Activated gamma-delta T cell (primary cell): ENCODE measurements at places on chromosomes 4 and X.

GRCh38 chrX:23727206-23727605, 15.9 kb downstream of the ACOT9 start:
- no peak for DNase-seq

DNA sequence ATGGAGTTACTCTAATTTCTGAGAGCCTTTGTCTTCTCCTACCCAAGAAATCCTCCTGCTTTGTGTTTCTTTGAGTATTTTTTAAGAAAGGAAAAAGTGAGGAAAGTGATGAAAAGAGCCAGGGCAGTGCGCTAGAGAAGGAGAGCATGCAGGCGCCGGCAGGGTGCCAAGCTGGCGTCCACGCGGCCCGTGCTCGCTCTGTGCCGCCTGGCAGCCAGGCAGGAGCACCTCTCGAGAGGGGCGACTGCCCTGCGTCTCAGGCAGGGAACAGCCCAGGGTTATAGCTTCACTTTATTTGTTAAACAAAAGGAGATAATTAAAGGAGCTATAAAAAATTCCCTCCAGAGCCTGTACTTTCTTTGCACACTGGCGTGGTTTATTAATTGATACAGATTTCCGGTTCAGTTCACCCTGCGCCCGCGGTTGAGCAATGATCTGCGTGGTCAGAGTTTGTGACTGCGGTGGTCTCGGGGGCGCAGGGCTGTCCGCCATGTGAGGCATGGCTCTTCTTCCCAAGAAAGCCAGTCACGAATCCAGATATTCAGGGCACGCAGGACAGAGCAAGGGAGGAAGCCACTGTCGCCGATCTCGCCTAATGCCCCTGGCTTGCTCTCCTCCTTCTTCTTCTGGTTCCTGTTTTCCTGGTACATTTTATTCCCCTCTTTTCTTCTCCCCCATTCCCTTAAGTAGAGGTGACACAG, 110.8 kb upstream of the PAQR3 start:
- no peak for DNase-seq

GRCh38 chr4:22462688-22463087, 53.2 kb downstream of the ADGRA3 start:
- no peak for DNase-seq

- DNase-seq, result no peak
Measured at GRCh38 chrX:79096145-79096556, 48.3 kb upstream of the GPR174 start.

DNA sequence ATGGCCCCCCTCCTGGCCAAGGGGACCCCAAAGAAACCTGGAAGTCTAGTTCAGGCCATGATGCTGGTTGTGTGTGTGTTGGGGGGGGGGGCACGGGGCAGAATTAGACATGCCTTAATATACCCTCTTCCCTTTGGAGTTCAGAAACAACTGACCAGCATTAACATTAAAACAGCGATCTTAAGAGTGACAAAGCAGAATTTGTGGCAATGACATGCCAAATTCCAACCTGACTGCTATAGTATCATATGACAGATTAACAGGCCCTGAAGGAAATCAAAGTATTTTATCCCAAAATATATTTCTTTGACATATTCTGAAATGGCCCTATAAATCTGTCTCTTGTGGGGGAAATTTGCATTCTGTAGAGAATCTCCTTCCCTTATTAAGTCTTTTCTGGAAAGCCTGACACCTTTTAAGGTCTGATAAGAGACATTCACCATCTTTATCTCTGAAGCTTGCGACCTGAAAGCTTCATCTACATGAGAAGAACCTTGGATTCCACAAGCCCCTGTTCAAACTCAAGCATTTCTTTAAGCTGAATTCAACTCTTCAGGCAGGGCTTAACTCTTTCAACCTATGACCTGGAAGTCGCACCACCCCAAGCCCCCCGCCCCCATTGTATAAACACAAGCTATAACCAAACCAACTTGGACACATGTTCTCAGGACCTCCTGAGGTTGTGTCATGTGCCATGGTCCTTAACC, 40.2 kb downstream of the ABCB7 start:
- DNase-seq, result no peak

DNA sequence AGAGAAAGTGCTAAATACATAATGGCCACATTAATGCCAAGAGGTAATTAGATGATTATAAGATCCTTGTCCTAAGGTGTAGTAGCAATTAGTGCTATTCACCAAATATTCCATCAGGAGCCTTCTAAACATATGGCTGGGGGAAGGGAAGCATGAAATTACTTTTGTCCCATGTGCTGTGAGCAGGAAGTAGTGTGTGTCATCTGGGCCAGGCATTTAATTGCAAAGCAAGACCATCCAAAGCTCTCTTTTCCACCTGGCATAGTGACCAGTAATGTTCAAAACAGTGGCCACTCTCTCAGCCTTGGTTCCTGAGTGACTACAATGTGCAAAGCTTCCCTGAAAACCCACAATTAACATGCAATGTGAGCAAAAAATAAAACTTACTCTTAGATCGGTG, 144.2 kb upstream of the FAM241A start:
- DNase-seq, result no peak

DNA sequence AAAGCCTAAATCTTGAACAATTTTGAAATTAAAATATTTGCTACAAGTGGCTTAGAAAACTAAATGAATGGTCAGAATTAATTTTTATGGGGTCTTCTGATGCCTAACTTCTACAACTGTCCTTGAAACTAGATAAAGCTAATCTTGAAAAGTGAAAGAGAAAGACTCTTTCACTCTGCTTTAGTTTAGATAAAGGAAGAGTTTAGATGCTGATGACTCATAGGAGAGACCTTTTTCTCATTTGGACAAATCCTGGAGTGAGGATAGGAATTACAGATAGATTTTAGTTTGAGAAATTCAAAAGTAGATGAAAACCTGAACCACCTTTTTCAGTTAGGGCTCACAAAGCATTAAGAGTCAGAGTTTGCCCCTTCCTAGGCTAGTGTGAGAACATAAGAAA, 342.3 kb upstream of the GRID2 start:
- no peak for DNase-seq

GRCh38 chrX:14963447-14964236, 90.4 kb downstream of the MOSPD2 start:
- DNase-seq, result no peak

DNA sequence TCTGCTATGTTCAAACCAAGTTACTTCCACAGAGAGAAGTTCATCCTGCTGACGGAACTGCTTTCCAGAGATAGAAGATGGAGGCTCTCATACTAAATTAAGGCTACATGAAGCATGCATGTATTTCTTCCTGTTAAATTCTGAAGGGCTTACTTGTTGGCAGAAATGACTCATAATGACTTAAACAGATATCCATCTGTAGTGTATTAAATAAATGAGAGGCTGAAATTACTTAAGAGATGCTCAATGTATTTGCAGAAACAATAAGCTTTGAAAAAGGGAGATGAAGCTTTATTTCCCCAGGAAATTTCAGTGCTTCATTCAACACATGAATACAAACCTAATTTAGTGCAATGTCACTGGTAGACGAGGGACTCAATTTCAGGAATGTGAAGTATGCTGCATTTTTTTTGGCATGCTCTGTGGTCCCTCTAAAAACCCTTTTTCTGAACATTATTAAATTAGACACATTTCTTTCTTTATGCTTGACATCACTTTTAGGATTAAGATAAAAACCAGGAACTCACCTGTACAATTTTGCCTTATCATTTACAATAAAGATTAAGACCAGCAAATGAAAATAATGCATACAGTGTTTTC, 759.1 kb upstream of the POU3F4 start:
- DNase-seq, result no peak

- DNase-seq, result no peak
Measured at GRCh38 chr4:38815885-38816782, 11.5 kb upstream of the TLR1 start.

- no peak for DNase-seq
Measured at GRCh38 chr4:173502282-173502681, 27.7 kb downstream of the HAND2 start.

GRCh38 chr4:74206088-74206825, 48.3 kb downstream of the MTHFD2L start:
- no peak for DNase-seq

DNA sequence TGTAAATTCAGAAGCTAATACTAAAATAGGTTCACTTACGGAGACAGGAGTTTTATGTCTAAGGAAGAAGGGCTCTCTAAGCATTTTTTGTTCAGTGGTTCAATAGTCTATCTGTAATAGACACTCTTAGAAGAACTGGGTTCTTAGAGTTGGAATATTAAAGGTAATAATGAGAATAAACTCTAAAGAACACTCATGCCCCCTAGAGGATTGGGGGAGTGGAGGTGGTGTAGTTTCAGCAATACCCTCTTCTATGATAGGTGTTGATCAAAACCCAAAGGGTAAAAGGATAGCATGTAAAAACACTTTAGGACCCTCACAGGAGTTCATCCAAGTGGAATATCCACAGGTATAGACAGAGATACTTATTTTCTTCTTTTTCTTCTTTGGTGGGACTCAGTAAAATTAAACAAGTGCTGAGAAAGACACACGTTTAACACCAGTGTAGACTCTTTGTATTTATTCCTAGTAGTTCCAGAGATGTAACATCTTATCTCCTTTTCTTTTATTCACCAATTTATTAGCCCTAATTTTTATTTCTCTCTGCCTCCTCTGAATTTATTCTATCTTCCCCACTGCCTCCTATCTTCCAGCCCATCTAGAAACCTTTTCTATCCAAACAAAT, 25.7 kb upstream of the MND1 start:
- DNase-seq, result no peak

- DNase-seq, result no peak
Measured at GRCh38 chr4:156217236-156217635, 263.6 kb upstream of the CTSO start.

GRCh38 chrX:30308263-30309138, 689 bp downstream of the NR0B1 start:
- DNase-seq, result peak; percentile 8

GRCh38 chr4:156858071-156858470, 113.5 kb downstream of the PDGFC start:
- no peak for DNase-seq

- no peak for DNase-seq
Measured at GRCh38 chrX:77597090-77597489, 149.9 kb downstream of the FGF16 start.

GRCh38 chrX:72554448-72555140, 18.0 kb downstream of the HDAC8 start:
- no peak for DNase-seq

- DNase-seq, result no peak
Measured at GRCh38 chrX:15217161-15217560, 52.7 kb downstream of the ASB9 start.

- DNase-seq, result no peak
Measured at GRCh38 chr4:128917781-128918180, 108.3 kb downstream of the JADE1 start.
